LHCN-M2 (cell line): ENCODE measurements at places on chromosomes 7 and 10. TPM values are rescaled to one million over a fixed set of nuclear protein-coding genes. Genes with fewer than 3 reads are reported as not detected.

DNA sequence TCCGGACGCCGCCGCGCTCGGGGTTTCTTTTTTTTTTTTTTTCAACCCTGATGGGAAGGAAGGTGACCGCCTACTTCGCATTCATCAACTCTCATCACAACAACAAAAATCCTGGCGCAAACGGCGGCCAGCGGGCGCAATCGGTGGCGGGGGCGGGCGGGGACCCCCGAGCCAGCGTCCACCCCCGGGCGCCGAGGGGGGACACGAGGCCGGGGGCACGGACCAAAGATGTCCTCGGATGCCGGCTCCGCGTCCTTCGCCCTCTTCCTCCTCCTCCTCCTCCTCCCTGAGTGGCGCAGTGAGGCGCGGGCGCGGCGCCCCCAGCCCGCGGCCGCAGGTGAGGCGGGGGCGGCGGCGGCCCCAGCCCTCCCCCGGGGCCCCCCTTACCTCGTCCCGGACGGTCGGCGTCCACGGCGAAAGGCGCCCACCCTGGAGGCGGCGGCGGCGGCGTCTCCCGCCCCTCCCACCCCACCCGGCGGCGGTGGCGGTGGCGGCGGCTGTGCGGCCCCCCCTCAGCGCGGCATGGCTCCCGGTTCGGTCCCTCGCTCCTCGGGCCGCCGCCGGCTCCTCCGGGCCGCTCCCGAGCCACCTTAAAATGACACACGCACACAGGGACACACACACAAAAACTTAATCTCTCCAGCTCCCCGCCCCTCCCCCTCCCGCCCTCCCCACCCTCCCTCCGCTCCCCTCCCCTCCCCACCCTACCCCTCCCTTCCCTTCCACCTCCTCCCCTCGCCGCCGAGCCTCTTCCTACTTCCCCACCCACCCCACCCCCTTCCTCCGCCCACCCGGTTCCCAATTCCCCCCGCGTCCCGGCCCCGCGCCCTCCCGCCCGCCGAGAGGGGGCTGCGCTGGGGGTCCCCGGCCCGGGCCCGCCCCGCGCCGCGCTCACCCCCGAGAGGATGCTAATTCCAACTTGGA, at the start of gene CTBP2:
TSS of gene CTBP2 (minus strand) at position 632 of the 924 bp plus-strand sequence.
- peak; percentile 39 for DNase-seq

DNA sequence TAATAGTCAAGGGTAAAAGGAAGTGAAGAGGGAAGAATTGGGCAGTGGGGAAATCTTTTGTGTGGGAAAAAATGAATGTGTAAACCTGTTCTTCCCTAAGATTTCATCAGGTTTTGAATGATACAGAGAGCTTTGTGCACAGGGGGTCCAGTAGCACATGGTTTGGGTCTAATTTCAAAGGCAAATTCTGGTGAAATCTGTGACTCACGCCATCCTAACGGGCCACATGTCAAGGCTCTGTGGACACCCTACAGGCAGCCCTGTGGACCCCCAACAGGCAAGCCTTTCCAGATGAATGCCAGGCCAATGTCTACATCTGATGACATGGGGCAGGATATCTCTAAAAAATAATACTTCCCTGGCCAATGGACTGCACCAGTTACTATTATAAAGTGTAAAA, 309.8 kb downstream of the PARD3 start:
- peak; percentile 32 for DNase-seq

Gene C7orf57
- total RNA-seq: 0.13 and 0.29 TPM in 2 replicates

- no peak for DNase-seq
These were observed 6.5 kb upstream of the PPIF start for GRCh38 chr10:79340646-79341244.

Gene FAM20C
- 20.8 and 36.4 TPM in 2 replicates for total RNA-seq

DNA sequence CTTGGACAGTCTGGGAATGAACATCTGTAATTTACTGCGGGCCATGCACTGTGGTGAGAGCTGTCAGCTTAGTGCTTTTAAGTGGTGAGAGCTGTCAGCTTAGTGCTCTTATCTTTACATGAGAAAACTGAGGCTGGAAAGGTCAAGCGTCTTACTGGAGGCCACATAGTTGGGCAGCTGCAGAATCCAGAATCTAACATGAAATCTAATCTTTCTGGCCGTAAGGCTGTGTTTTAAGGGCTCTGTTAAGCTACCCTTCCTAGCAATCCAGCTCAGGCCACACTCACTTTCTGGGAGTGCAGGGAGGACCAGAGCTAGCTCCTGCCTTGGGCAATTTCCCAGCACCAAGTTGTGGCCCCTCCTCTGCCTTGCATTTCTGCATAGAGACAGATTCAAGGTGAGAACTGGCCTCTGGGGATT, 70.2 kb downstream of the SORCS3 start:
- no peak for DNase-seq

- no peak for DNase-seq
These were observed 1.2 kb upstream of the SDHAF3 start for GRCh38 chr7:97116308-97116707.

Gene UCN3
- not detected in 2 replicates for total RNA-seq

DNA sequence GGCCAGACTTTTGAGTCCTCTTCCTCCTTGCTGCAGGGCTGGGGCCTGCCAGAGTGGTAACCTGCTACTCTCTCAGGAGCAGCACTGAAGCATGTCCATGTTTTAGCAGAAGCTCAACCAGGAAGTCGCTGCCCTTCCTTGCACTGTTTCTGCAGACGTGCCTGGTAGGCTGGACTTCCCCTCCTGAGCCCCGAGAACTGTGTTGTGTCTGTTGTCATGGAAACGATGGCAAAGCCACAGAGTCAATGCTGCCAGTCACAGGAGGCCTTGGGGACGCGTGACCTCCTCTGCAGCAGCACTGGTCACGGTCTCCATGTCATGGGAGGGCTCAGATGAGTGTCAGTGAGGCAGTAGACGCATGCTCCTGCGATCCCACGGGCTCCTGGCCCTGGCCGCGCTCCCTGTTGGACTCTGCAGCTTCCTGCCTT, 145.5 kb downstream of the FANK1 start:
- DNase-seq: peak; percentile 66

Gene FZD8
- total RNA-seq: 4.1 and 4.2 TPM in 2 replicates

DNA sequence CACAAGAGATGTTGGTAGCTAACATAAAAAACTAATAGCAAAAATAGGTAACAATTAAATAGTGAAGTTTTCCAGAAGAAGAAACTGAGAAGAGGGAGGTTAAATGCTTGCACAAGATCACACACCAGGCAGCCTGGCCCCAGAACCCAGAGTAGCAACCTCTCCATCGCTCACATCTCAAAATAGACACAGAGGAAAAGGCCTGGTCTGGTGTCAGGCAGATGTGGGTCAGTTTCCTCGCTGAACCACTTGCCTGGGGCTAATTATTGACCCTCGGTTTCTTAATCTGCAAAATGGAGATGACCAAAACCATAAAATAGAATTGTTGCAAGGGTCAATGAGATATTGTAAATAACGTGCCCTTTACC, 44.5 kb upstream of the STK17A start:
- no peak for DNase-seq

Gene EBLN1
- total RNA-seq: 0.26 TPM in 1 of 2 replicates, not detected in the other

DNA sequence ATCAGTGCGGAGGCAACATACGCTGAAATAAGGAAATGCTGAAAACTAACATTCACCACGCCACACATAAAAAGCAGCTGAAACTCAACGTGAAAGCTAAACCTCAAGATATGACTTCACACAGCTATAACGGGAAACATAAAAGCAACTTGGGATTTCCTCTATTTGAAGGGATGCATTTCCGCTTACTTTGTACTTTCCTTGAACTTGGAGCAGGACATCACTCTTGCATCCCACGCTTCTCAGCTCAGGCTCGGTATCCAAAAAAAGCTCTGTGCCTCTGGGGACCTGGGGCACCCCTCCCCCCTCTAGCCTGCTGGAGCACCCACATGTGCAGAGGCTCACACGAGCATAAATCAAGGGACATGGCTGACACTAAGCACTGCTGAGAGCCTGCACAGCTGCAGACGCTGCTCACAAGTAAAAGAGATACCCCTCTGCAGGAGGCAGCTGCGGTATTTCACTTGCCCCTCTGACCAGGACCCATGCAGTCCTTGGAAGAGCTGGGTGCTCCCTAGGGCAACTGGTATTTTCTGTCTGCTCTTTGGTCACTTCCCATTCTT, 34.2 kb downstream of the PARD3 start:
- DNase-seq: peak; percentile 88

GRCh38 chr10:36087006-36088005, 445.2 kb upstream of the FZD8 start:
- DNase-seq: no peak

DNA sequence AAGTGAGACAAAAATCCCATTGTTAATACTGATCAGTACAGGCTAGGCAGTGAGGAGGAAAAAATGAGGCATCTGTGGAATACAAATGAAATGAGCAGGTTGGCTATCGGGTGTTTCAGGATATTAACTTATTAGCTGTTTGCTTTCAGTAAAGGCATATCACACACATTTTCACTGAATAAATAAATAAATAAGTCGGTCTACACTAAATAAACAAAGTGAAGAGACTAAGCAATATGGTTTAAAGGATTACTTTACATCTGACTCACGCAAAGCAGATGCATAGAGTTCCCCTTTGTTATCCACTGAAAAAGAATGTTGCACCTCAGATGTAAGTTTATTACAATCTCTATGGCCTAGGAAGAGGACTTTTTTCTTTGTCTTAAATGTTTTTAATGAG, 6.3 kb upstream of the SEMA3A start:
- peak; percentile 73 for DNase-seq

DNA sequence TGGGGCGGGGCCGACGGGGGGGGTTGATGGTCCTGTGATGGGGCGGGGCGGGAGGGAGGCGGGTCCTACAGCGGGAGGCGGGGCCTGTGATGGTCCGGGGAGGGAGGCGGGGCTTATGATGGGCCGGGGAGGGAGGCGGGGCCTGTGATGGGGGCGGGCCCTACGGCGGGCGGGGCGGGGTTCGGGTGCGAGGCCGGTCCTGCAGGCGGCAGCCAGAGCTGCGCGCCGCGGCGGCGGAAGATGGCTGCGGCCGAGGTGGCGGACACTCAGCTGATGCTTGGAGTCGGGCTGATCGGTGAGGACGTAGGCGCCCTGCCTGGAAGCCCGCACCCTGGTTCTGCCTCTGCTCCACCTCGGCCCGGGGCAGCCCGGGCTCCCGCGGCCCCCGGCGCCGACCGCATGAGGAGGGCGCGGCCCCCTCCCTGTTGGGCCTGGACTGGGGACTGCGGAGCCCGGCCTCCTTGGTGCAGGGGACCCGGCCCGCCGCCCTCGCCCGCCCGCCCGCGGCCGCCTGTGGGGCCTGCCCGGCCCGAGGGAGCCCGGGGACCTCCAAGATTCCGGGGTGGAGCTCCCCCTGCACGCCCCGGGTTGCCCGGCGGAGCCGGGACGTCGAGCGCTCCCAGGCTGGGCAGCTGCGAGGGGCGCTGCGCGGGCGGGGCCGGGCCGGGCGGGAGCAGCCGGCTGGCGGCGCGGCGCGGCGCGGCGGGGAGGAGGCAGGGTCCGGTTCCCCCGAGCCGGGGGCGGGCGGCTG, at the start of gene DENND10:
TSS of gene DENND10 (plus strand) at position 211 of the 751 bp plus-strand sequence. CDS start at position 241, 30 bp downstream.
- DNase-seq: peak; percentile 60

- DNase-seq: peak; percentile 21
These were observed 17.7 kb downstream of the FRG2B start for GRCh38 chr10:133608855-133609254.

DNA sequence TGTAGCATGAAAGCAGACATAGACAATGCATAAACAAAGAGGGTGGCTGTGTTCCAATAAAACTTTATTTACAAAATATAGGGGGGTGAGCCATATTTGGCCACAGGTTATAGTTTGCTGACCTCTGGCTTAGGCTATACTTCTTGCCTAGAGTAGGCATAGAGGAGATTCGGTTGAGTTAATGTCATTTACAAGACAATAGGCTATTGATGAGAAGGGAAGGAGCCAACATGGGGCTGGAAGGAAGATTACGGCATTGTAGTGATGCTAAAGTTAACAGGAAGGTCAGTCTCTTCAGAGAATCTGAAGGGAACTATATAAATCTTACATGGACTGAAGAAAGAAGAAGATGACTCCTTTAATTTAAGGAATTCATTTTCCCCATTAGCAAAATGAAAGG, 463.5 kb downstream of the HTR7 start:
- no peak for DNase-seq

DNA sequence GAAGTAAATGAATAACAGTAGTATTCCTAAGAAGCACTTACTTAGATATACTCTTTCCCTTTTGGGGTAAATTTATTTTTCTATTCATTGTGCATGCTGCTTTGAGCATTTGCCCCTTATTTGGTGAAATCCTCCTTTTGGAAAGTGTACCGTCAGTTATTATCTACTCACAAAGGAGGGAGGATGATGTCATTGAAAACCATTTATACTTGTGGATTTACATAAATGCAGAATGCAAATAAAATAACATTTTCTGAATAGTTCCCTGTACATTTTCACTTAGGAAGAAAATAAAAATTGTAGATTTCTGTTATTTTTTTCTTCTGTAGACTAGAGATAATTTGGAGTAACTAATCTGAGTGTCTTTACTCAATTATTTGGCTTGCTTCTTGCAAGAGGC, 29.5 kb upstream of the SEM1 start:
- no peak for DNase-seq

- DNase-seq: no peak
These were observed 28.1 kb upstream of the NAMPT start for GRCh38 chr7:106312906-106313305.

- no peak for DNase-seq
These were observed 85.4 kb upstream of the RHOBTB1 start for GRCh38 chr10:61029411-61029810.

DNA sequence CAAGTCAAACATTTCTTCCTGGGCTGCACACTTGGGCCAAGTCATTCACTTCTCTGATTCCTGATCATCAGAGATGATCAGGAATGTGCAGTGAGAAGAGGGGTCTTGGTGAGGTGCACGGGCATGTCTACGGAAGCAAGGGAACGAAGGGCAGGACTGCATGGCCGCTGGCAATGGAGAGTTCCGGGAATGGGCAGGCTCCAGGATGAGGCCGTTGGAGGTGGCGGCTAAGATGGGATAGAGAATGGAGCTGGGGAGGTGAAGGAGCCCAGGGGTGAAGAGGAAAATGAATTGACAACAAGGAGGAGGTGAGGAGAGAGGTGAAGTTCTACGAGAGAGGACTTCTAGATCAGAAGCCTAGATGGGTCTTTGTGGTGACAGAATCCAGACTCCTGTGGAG, 260.0 kb downstream of the GRID1 start:
- DNase-seq: no peak

DNA sequence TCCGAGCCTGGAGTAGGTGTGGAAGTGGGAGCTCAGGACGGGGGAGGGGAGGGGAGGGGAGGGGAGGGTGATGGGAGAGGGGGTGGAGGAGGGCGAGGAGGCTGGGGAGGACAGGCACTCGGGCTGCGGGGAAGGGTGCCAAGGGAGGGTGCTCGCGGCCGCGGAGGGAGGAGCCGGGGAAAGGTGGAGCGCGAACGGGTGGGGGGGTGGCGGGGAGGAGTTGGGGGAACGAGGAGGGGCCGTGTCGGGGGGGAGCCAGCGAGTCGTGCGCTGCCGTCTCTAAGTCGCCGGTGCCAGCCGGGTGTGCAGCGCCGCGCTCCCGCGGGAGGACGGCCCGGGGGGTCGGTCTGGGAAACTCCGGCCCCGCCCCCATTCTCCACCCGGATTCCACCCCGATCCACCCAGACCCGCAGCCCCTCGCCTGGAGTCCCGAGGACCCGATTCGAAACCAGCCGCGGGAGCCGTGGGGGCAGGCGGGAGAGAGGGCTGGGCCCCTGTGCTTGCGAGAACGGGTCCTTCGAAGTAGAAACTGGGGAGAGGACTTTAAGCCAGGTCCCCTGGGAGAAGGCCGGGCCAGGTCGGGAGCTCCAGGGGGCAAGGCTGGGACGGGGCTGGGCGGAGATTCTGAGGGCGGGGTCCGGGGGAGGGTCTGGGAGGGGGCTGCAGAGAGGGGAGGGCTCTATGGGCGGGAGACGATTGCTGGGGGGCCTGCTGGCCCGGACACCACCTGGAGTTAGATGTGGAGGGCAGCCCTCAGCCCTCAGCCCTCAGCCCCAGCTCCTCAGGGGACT, at the start of gene ZNF467:
TSS of gene ZNF467 (minus strand) at position 143 of the 791 bp plus-strand sequence. CDS start 2,556 bp downstream, outside the sequence.
- DNase-seq: no peak

Gene XRCC2
- 11.0 and 13.9 TPM in 2 replicates for total RNA-seq
